ENCODE measurements at places on chromosomes 5 and 9.

GRCh38 chr5:179870403-179870903 lies 11.8 kb upstream of the MRNIP start:
- DNase-seq: no peak

DNA sequence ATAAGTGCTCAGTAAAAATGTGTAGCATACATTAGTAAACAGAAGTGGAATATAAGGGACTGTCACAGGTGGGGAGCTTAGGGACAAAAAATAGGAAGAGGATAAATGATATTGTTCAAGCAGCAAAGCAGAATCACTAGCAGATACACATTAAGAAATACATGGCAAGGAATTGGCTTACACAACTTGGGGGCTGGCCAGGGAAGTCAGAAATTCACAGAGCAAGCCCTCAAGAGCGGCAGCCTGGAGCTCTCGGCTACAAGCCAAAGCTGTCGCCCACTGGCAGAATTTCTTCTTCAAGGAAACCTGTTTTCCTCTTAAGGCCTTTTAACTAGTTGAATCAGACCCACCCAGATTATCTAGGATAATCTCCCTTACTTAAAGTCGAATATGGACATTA lies 73.0 kb upstream of the SMIM23 start:
- no peak for DNase-seq

- no peak for DNase-seq
Observed at GRCh38 chr9:101146508-101146907, 118.0 kb downstream of the PLPPR1 start.

- no peak for DNase-seq
Observed at GRCh38 chr9:114666401-114666800, 8.8 kb upstream of the TEX53 start.

DNA sequence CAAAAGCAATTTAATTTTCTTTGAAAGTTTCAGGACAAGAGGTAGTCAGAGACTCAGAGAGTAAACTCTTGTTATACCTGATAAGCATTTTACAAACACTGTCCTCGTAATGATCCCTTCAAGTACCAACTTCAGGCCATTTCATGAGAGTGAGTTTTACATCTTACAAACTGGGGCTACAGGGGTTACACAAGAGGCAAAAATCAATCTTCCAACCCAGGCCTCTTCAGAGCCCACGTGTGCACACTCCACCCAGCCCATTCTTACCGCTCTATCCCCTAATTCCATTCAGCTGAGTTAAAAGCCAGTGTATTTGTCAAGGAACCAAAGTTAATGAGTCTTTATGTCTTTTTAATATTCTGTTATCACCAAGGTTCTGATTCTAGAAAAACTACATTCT lies 46.5 kb downstream of the PSMB7 start:
- DNase-seq: no peak

DNA sequence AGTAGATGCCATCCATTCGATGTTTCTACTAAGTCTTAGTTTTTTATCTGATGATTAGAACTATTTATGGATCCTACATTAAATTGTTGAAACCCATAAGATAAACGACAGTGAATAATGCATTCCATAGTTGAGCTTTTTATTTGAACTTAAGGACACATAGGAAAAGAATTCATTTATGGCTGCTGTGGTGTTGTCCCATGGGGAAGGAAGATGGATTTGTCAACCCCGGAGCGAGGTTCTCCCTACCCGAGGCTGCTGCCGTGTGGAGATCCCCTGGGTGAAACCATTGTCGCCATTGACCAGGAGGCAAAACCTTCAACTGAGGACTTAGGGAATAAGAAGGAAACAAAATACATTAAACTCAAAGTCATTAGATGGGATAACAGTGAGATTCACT lies 146.7 kb downstream of the PRDM6 start:
- no peak for DNase-seq

GRCh38 chr5:69416180-69416579 lies 1.3 kb downstream of the MARVELD2 start:
- DNase-seq: no peak

GRCh38 chr5:177389241-177390169 lies 5.3 kb downstream of the SLC34A1 start:
- DNase-seq: peak; percentile 64

DNA sequence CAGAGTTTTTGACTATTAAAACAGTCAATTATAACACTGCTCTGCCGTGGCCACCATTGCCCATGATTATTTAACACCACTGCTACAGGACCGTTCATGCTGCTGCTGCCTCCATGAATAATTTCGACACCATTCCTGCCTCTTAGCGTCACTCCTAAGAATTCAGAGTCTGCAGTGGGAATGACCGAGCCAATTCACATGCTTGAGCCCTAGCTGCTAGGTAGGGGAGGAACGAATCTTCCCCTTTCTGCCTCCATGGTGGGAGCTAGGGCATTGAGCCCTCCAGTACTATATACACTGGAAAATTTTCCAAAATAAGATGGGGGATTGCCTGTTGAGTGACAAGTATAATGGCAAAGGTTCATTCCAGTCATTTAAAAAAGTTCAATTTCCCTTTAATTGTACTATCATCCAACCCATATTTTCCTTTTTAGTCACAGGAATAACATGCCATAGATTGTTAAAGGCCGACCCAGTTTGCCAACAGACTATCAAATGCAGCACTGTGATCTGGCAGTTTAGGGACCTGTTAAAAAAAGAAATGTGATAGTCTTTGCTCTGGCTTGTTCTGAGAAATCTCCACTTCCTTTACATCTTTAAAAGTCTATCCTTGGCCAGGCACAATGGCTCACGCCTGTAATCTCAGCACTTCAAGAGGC lies 13.5 kb upstream of the B4GALT1 start:
- no peak for DNase-seq

DNA sequence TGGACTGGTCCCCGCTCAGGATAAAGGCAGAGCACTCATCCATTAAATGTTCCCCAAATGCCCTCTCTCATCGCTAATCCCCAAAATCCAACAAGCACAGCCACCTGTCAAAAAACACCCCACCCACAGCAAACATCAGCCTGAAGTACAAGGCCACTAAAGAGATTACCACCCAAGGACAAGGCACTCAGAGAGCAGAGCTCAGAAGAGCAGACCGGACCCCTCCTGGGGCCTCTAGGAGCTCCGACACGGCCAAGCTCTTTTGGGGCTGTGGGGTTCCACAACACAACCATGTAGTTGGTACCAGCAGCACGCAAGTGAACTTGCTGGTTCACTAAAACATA lies 9.8 kb downstream of the VDAC1 start:
- DNase-seq: no peak

GRCh38 chr5:76025069-76025468 lies 58.1 kb upstream of the SV2C start:
- DNase-seq: no peak

DNA sequence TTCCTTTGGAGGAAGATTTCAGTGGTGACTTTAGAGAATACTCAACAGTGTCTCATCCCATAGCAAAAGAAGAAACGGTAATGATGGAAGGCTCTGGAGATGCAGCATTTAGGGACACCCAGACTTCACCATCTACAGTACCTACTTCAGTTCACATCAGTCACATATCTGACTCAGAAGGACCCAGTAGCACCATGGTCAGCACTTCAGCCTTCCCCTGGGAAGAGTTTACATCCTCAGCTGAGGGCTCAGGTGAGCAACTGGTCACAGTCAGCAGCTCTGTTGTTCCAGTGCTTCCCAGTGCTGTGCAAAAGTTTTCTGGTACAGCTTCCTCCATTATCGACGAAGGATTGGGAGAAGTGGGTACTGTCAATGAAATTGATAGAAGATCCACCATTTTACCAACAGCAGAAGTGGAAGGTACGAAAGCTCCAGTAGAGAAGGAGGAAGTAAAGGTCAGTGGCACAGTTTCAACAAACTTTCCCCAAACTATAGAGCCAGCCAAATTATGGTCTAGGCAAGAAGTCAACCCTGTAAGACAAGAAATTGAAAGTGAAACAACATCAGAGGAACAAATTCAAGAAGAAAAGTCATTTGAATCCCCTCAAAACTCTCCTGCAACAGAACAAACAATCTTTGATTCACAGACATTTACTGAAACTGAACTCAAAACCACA lies 67.4 kb downstream of the VCAN start:
- DNase-seq: no peak

DNA sequence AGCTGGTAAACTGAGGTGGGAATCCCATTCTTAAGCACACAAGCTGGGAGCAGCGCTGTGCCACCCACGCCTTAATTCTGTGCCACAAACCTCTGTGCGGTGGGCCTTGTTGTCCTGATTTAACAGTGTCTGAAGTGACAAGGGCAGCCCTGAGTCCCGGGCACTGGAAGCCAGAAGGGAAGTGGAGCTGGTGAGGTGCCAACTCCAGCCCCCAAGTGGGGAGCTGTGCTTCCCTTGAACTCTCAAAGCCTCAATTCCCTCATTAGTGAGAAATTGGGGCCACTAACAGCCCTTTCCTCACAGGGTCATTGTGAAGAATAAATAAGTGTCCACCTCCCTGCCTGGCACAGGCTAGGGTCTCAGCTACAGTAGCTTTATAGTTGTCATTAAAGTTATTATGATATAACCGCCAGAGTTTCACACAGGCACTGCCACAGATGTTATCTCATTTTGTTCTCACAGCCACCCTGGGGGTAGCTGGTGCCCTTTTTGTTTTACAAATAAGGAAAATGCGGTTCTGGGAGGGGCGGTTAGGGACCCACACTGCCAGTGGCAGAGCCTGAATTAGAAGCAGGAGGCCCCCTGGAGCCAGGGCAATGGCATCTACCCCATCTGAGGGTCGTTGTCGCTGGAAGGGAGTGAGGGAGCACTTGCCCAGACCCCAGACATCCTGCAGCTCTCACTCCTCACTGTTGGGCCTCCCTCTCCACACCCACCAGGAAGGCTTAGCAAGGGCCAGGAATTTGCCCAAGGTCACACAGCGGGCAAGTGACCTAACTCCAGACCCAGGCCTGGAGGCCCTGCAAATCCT lies 2.1 kb upstream of the TLX3 start:
- DNase-seq: no peak

DNA sequence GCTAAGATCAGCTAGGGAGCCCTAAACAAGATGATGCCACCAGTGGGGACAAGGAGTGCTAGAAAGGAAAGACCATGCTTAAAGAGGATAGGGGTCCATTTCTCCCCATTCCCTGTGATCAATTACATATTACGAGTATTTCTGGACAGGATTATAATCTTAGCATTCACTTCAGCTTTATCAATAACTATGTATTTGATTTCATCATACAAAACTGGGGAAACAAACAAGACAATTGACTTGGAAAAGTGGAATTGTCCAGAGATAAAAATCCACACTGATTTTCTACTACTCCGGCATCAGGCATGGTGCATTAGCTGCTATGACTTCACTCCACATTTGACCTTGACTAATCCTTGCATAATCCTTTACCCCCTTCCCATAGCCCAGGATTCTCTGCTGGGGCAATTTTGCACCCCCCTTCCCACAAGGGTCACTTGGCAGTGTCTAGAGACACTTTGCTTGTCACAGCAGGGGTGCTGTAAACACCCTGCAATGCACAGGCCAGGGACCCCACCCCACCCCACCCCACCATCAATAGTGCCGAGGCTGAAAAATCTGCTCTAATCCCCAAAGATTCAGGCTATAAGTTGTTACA lies 29.9 kb upstream of the UBE2QL1 start:
- DNase-seq: no peak

- no peak for DNase-seq
Observed at GRCh38 chr5:33843579-33843978, 48.2 kb downstream of the ADAMTS12 start.

DNA sequence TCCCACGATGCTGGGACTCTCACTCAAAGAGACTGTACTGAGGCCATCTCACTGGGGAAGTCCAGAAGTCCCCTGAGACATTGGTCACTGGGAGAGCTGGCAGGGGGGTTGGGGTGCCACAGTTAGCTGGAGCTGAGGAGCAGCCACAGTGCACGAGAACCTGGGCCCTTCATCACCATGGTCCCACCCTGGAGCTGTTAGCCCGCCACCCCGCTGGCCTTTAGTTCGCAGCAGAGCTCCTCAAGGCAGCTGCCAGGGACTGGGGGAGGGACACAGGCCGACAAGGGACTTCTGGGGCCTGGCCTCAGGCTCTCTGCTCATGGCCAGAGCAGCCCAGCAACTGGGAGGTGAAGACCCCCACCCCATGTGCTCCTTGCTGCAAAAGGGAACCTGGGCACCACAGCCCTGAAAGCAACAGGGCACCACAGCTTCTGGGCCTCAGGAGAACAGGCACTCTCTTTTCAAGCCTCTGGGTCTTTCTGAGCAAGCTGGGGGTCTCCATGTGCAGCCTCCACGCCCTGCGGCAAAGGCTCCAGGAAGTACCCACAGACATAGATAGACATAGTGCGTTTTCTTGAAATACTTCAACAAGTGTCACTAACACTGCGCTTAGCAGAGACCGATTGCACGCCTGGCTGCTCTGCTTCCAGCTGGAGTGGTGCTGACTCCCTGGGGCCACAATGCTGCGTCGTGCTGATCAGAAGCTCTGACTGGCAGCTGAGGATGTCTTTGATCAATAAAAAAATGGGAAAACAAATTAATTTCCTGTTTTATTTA lies 46.0 kb downstream of the VAV2 start:
- DNase-seq: no peak

DNA sequence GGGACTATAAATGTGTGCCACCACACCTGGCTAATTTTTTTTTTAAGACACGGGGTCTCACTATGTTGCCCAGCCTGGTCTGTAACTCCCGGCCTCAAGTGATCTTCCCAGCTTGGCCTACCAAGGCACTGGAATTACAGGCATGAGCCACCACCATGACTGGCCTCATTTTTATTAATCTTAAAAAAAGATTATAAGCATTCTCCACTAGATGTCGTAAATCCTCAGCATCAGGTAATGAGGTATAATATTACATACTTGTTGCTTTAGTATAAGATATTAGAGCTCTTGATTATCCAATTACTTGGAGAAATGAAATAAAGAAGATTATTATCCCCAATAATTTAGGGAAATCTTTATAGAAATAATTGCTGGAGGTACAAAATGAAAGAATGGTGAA lies 78.2 kb upstream of the HTR1A start:
- no peak for DNase-seq

- DNase-seq: no peak
Observed at GRCh38 chr9:105449081-105449480, 1.2 kb downstream of the FSD1L start.

DNA sequence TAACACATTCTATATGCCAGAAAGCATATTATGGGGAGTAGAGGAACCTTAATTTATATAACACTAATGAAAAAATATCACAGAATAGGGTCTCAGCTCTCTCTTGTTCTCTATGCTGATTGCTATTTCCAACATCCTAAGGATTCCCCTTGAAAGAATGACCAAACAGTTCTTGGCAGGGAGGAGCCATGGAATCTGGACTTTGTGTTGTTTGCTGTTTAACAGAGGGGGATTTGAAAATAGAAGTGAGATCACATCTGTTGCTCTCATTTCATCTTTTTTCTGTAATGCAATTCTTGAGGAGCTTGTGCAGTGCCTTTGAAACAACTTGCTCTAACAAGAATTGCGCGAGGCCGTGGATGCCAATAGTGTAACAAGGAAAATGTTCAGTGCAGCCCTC lies 755.3 kb downstream of the TLE1 start:
- no peak for DNase-seq

- no peak for DNase-seq
Observed at GRCh38 chr5:124655921-124656511, 90.4 kb downstream of the ZNF608 start.

Measured in T1000 (cell line).